OCI-M1 (cell line): ENCODE measurements at places on chromosomes 12 and 14.

DNA sequence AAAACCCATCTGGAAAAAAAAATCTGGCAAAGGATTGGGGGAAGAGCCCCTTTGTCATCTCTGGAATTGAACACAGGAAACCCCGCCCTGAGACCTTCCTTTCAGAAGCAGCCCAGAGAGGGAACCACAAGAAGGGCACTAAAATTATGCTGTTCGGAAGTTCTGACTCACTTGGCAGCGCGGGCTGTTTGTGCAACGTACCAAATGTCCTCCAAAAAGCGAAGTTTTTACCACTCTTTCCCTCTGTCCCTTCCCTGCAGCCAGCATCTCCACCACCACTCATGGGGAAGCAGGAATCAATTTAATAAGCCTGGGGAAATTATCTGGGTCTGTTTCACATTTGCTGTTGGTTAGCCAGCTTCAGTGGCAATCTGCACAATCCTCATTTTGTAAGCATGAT, 3.2 kb upstream of the SYNE3 start:
- DNase-seq: peak; percentile 25

- DNase-seq: no peak
Measured at GRCh38 chr14:96038558-96038919, 623 bp upstream of the C14orf132 start.

- peak; percentile 94 for DNase-seq
Measured at GRCh38 chr12:14256555-14257169, 108.8 kb upstream of the ATF7IP start.

DNA sequence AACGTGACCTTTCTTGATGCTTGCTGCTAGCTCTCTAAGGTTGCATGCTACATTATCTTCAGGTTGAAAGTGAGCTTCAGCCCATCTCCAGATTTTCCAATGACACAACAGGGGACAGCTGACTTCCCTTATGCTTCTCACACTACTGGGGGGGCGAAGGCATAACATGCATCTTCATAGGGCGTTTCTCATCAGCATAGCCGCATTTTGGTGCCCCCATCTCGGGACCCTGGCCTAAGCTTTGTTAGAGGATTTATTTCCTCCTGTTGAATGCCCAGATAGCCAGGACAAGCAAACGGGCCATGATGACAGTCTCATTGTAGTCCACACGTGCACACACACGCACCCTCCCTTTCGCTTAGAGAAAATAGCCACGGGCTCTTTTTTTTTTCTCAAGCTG, 30.7 kb downstream of the SSPN start:
- no peak for DNase-seq
